BE2C (cell line): ENCODE measurements at places on chromosomes 11 and 22.

- DNase-seq = no peak
Measured at GRCh38 chr22:20179455-20180244, 28.8 kb upstream of the CCDC188 start.

- no peak for DNase-seq
Measured at GRCh38 chr22:27292542-27293299, 508.8 kb downstream of the MN1 start.

DNA sequence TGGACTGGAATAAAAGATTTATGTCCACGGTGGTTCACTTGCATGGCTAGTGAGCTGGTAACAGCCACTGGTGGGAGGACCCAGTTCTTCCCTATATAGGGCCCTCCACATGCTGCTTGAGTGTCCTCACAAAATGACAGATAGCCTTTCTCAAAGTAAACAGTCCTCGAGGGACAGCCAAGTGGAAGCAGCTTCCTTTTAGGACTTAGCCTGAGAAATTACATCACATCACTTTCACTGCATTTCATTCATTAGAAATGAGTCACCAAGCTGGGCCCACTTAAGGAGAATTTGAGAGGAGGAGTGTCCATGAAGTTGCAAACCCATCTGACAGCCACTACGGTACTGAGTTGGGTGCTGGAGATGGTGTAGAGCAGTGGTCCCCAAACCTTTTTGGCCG, 7.0 kb downstream of the ISX start:
- DNase-seq = no peak

- DNase-seq = no peak
Measured at GRCh38 chr11:13445588-13445987, 17.4 kb downstream of the BTBD10 start.

- no peak for DNase-seq
Measured at GRCh38 chr11:111823131-111823530, 48.2 kb downstream of the ALG9 start.

GRCh38 chr11:126421271-126421671, 65.8 kb downstream of the ST3GAL4 start:
- DNase-seq = no peak

DNA sequence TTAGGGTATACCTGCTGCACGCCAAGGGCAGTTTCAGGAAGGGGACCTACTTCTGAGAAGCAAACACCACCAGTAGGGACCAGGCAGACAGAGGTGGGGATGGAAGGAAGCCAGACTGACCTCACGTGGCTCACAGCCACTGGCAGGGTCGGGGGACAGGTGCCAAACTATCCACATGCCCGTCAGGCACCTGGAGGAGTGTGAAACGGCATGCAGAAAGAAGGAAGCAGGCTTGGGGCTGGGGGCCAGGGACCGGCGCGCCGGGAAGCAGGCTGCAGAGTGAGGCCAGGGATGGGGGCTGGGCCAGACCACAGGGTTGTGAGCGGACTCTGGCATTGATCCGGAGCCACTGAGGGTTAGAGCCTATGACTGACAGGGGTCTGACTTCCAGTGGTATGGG, 47.5 kb downstream of the CDKN1C start:
- no peak for DNase-seq

GRCh38 chr11:46890665-46891064, 27.7 kb downstream of the LRP4 start:
- DNase-seq = no peak

DNA sequence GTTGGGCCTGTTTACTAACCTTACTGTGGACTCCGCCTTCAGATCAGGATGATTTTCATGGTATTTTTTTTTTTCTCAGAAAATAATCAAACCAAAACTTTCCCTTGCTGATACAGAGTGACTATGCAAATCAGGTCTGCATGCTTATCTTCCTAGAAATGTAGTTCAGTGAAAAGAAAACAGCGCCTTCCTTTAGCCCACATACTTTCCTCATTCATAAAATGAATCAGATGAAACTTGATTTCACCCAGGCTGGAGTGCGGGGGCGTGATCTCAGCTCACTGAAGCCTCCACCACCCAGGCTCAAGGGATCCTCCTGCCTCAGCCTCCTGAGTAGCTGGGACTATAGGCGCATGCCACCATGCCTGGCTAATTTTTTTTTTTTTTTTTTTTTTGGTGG, 26.0 kb downstream of the ZNRF3 start:
- DNase-seq = no peak

DNA sequence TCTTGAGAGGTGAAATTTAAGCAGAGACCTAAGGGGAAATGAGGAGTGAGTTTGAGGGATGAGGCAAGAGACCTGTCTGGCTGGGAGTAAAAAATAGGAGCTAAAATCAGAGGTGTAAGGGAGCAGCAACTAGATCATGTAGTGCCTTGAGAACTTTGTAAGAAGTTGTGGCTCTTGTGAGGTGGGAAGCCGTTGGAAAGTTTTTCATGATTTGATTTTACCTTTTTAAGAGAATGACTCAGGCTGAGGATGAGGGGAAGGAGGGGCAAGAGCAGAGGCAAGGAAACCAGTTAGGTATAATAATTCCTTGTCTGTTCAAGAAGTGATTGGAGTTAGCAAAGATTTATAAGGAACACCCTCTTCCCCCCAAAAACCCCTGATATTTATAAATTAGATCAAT, 25.8 kb downstream of the QSER1 start:
- DNase-seq = no peak

- DNase-seq = no peak
Measured at GRCh38 chr11:80562523-80563125, 1121.8 kb upstream of the TENM4 start.

GRCh38 chr11:71163371-71163770, 89.0 kb downstream of the SHANK2 start:
- no peak for DNase-seq

GRCh38 chr22:25482868-25483639, 81.4 kb upstream of the GRK3 start:
- no peak for DNase-seq

DNA sequence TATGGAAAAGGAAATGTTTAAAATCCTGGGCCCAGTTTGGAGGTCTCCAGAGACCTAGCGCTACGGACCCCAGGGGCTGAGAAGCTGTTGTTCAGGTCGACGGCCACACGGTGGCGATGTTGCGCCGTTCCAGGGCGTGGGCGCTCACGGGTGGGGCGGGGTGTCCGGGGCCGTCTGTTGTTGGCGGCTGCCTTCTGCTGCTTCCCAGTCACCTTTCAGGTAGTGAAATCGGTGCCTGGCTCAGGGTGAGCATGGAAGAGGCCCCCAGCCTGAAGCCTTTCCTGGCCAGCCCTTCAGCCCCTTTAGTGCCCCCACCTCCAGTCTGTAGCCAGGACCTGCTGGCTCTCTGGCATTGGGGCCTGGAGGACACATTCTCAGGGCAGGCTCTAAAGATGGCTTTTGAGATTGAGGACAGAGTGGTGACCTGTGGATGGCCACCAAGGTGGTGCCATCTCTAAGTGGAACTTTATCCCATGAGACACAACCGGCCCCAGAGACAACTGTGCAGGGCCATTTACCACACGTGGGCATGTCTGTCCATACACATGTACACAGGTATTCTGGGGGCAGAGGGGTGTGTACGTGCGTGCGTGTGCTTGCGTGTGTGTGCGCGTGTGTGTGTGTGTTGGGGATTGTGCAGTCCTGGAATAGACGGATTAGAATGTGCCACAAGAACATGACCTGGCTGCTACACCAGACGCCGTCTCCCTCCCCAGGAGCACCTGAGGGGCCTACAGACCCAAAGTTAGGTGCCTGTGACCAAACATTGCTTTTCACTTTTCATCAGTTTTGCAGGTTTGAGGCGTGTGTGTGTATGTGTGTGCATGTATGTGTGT, 53.8 kb downstream of the ST14 start:
- DNase-seq = peak; percentile 72

- no peak for DNase-seq
Measured at GRCh38 chr11:126764231-126764630, 236.3 kb downstream of the KIRREL3 start.

GRCh38 chr11:10561043-10561818, 7.2 kb downstream of the LYVE1 start:
- no peak for DNase-seq

- DNase-seq = no peak
Measured at GRCh38 chr22:37258753-37259401, 14.8 kb upstream of the RAC2 start.

- DNase-seq = no peak
Measured at GRCh38 chr11:4039011-4039410, 55.6 kb upstream of the RRM1 start.

GRCh38 chr11:119115484-119116234, 5.7 kb upstream of the HINFP start:
- DNase-seq = no peak

DNA sequence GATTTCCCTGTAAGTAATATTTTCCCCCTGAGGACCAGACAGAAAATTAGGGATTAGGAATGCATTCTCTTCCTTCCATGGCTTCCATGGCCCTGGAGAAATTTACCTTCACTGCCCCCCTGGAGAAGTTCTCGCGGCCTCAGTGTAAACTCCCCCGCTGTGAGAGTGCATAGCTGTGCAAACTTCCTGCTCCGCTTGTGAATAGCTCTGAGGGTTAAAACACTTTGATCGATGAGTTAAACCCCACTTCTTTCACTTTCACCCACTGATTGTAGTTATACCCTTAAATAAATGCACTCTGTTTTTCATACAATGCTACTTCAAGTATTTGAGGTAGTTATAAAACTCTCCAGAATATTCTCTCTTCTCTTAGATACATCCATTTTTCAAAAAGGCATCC, 190.8 kb downstream of the DSCAML1 start:
- no peak for DNase-seq

GRCh38 chr11:71373791-71374454, 74.3 kb downstream of the DHCR7 start:
- DNase-seq = no peak

- DNase-seq = peak; percentile 2
Measured at GRCh38 chr22:38946771-38947170, 10.6 kb upstream of the APOBEC3A start.

GRCh38 chr11:121445071-121445768, 6.9 kb upstream of the SORL1 start:
- no peak for DNase-seq

GRCh38 chr11:95585069-95585751, 204.4 kb downstream of the FAM76B start:
- no peak for DNase-seq

DNA sequence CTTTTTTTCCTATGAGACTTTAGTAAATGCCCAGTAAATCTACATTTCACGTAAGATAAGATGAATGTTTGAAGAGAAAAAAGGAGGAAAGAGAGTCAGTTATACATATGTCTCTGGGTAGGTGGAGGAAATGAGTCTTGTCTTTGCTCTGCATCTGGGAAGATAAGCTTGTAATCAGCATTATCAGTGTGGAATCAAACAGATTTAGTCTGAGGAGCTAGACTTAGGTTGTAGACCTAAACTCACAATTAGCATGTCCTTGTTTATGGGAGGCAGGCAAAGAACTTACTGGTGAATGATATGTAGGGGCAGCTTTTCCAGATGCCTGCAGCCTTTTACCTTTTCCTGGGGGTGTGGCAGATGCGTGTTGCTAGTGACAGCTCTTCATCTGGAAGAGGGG, 962.3 kb downstream of the TBC1D22A start:
- no peak for DNase-seq

DNA sequence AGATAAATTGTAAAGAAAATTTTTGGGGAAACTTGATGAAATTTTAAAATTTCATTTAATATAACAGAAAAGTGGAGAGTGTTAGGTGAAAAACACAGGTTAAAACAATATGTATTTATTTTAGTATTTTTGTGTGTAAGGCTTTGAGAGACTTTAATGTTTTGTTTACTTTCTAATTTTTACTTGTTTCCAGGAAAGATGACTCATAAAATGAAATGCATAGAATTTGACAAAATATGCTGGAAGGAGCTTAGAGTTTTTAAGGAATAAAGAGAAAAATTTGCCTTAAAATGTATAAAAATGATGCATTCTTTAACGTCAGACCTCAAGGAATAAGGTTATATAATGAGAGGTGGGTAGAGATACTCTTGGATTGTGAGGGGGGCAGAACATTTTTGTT, 1205.1 kb upstream of the CNTN5 start:
- DNase-seq = no peak

DNA sequence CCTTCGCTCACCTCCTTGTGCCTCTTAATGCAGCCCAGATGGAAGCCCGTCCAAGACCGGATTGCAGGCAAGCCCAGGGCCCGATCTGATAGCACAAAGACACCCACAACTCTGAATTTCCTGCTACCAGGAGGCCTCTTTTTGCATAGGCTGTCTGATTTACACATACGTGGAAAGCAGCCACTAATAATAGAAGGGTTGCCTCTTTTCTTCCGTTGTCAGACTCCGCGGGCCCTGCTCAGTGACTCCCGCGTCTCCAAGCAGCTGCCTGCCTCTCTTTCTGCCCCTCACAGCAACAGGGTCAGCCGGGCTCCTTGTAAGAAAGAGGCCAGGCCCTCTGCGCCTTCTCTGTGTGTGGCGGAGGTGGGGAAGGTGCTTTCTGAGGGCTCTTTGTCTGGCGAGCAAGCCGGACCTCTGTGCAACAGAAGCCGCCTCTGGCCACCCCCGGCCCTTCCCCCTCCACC, 26.7 kb downstream of the FLI1 start:
- no peak for DNase-seq

GRCh38 chr11:88300888-88301487, 36.5 kb downstream of the CTSC start:
- no peak for DNase-seq

GRCh38 chr11:89125298-89125697, 52.4 kb upstream of the TYR start:
- no peak for DNase-seq

GRCh38 chr11:33172345-33172744, 11.1 kb upstream of the CSTF3 start:
- DNase-seq = no peak

GRCh38 chr11:71384561-71384960, 63.6 kb downstream of the DHCR7 start:
- no peak for DNase-seq

DNA sequence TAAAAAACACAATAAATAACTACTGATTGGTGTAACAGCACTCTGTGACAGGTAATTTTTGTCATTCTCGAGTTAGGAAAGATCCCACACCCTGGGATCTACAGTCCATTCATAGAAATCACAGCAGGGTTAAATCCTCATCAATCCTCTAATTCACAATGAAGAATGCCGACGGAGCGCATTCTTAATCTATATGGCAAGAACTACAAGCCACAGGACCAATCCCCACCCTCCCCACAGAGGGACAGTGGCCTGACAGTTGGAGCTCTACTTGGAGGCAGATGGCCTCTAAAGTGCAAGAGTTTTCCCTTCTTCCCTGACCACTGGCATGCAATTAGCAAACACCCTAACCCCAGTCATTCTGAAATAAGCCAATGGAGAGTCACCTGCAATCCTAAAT, 34.2 kb downstream of the TCF20 start:
- no peak for DNase-seq
